ENCODE measurements at places on chromosomes 1 and 21.

- no peak for DNase-seq
Observed at GRCh38 chr1:16172964-16173446, 17.1 kb upstream of the EPHA2 start.

GRCh38 chr1:99560207-99561040, 85.5 kb upstream of the PALMD start:
- DNase-seq = no peak

- DNase-seq = no peak
Observed at GRCh38 chr1:60470246-60470645, 396.7 kb upstream of the C1orf87 start.

DNA sequence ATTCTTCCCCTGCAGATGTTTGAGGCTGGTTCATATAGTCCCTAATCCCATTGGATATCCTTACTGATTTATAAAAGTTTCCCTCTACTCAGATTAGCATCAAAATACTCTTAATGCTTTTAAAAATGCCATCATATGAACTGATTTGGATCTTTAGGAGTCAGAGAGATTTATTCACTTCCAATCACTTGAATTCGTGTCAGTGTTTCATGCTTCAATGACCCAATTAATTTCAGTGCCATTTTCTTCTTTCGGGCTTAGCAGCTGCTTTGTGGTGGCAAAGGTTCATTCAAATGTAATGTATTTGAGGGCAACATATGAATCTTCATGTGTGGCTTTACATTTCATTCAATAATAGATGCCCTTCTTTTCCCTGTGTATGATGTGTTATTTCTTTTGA, 2.2 kb upstream of the TSEN15 start:
- no peak for DNase-seq

DNA sequence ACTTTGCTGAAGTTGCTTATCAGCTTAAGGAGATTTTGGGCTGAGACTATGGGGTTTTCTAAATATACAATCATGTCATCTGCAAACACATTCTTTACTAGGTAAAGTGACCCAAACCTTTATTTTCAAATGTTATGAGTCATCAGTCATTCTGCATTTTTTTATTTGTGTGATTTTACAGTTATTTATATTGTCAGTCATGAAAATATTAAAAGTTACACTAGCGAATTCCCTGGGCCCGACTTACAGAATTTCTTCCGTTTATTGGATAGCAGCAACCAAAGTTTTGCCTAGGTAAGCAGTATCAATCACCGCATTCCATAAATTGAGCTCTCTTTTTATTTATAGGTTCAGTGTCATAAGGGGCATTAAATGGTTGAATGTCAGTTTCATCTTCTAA, 13.8 kb downstream of the OR2M5 start:
- DNase-seq = no peak

DNA sequence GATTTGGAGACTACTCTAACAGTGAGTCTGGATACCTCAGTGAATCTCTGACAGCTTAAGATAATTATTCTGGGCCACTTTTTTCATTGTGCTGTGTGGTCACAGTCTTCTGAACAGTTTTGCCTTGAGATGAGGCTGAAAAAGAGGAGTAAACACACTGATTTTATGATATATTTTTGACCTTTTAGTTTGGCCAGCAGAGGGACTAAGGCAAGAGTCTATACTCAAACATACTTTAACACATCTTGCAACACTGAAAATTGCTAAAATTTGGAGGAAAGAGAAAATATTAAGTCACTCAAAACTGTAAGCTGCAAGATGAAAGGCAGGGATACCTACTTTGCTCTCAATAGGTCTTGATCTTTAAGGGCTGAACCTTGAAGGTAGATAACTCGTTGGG, 182.7 kb downstream of the KCNT2 start:
- DNase-seq = no peak

- no peak for DNase-seq
Observed at GRCh38 chr1:207893737-207894582, 17.0 kb downstream of the CD34 start.
